ENCODE measurements at places on chromosomes 4 and X. TPM values are rescaled to one million over a fixed set of nuclear protein-coding genes. Genes with fewer than 3 reads are reported as not detected.

The C4orf33 gene
- 18.0 TPM for total RNA-seq

- no peak for DNase-seq
Observed at GRCh38 chr4:168441412-168441811, 38.9 kb downstream of the DDX60L start.

GRCh38 chrX:97366237-97366636, 482.5 kb downstream of the RPA4 start:
- DNase-seq, result no peak

GRCh38 chrX:141668371-141668770, 30.2 kb downstream of the SPANXD start:
- DNase-seq, result no peak

GRCh38 chr4:142091691-142092182, 455.4 kb downstream of the IL15 start:
- no peak for DNase-seq

Measured in dorsolateral prefrontal cortex (tissue), 122 donors.